ENCODE measurements at places on chromosomes 11 and 22.

DNA sequence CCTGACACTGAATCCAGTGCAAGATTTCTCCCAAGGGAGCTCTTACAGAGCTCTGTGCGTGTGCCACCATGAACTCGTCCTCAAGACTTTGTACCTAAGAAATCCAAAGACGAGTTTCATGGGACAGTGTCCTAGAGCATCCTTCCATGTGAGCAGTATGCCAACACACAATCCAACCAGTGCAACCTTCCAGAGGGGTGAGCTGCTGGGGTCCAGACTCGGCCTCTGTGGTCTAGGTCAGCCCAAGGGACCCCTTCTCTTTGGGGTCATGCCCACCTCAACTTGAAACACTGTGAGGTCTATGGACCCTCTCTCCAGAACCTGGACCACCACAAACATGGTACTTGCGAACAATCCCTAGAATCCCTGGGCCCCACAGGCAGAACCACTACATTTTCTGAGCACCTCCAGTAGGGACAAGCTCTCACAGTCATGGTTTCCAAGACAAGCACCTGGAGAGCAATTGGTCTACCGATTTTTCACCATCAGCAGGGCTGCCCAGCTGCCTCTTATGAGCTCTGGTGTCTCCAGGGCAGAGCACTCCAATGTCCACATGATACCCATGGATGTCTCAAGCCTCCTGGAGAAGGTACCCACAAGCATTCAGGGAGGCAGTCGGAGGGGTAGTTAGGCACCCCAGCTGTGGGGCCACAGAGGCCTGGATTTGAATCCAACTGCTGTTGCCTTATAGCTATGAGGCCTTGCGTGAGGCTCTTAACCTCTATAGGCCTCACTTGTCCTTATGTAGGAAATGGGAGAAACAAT lies 7.7 kb downstream of the CHST1 start:
- no peak for DNase-seq

DNA sequence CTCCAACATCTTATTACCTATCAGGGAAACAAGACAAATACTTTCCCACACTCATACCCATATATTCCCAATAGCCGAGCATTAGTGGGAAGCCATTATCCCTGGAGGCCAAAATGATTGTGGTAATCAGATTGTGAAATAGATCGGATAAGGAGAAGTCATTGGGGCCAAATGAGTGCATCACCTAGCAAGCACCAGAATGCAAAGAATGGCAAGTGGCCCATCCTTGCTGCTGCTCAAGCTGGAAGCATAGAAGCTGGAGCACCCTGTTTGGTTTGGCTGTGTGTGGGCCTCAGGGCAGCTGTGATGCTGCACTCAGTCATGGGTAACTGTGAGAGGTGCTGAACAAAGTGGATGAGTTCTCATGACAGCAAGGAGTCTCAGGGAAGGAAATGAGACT lies 18.7 kb upstream of the DBX1 start:
- DNase-seq: no peak

- DNase-seq: no peak
Measured at GRCh38 chr11:65764434-65764833, 16.3 kb downstream of the AP5B1 start.

GRCh38 chr22:31977141-31977841 lies 33.0 kb downstream of the YWHAH start:
- peak; percentile 56 for DNase-seq

GRCh38 chr22:28600546-28601143 lies 79.0 kb downstream of the TTC28 start:
- no peak for DNase-seq

DNA sequence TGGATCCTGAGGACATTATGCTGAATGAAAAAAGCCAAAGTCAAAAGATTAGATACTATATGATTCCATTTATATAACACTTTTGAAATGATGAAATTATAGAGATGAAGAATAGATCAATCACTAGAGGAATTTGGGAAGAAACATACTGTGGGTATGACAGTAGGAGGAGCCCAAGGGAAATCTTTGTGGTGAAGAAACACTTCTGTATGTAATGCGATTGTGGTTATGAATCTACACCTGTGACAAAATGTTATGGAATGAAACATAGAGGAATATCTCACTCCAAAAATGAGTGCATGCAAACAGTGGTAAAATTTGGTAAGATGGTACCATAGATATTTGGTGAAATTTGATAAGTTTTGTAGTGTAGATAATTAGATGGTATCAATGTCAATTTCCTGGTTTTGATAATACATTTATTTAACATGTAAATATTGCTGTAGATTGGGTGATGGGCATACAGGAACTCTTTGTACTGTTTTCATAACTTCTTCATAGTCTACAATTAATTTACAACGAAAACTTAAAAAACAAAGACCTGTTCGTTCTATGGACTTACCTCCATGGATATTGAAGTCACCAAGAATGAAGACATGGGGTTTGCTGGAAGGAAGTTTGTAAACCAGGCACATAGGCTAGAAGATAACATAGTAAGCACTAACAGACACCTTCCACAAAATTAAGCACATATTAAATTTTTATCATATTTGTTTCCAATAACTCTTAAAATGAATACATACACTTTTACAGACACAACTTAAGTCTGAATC lies 11.5 kb downstream of the MRGPRX1 start:
- no peak for DNase-seq

- no peak for DNase-seq
Measured at GRCh38 chr11:114876234-114876633, 197.9 kb downstream of the NXPE2 start.

- no peak for DNase-seq
Measured at GRCh38 chr22:22032906-22033802, 50.6 kb upstream of the TOP3B start.

GRCh38 chr11:124050748-124051147 lies 9.6 kb upstream of the OR10G7 start:
- no peak for DNase-seq

- DNase-seq: no peak
Measured at GRCh38 chr11:611001-611996, 4.5 kb downstream of the IRF7 start.

DNA sequence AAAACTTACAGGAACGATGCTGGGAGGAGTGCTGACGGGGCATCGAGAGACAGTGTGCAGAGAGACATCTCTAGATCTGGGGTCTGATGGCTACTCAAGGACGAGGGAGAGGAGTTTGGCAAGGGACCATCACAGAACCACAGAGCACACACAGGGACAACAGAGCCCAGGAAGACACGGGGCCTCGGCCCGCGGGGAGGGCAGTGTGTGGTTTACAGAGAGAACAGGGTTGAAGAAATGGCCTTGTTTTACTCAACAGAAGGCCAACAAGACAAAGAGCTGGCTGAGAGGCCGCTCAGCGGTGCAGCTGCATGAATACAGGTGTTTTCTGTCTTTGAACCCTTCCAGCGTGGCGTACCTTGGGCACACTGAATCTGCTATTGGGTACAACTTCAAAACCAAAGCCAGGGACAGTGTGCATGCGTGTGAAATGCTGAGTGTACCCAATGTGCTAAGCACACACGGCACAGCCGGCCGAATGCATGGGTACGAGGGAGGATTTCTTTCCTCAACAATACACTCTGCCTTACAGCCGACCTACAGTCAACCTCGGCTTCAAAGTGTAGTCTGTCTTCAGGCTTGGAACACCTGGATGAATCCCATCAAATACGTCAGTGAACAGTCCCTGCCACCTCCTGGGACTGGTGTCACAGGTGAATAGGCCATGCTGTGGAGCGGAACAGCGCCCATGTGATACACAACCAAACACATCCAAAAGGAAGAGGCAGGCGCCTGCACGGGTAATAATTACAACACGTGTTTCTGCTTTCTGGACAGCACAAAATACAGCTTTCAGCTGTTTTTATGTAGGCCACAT lies 20.7 kb upstream of the BID start:
- DNase-seq: no peak

- DNase-seq: no peak
Measured at GRCh38 chr11:8249482-8249881, 14.2 kb downstream of the LMO1 start.

DNA sequence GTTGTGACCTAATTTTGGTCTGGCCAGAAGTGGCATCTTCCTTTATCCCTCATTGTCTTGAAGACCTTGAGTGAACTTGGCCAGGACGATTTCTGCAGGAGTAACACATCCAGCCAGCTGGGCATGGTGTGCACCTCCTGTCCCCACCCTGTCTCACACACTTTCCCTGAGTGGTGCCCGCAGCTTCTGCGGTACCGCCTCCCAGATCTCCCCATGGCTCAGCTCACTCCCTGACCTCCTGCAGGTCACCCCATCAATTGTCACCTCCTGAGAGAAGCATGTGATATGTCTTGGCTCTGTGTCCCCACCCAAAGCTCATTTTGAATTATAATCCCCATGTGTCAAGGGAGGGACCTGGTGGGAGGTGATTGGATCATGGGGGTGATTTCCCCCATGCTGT lies 50.2 kb upstream of the TP53I11 start:
- DNase-seq: no peak

- DNase-seq: no peak
Measured at GRCh38 chr11:38791346-38791961, 2193.4 kb upstream of the RAG2 start.

DNA sequence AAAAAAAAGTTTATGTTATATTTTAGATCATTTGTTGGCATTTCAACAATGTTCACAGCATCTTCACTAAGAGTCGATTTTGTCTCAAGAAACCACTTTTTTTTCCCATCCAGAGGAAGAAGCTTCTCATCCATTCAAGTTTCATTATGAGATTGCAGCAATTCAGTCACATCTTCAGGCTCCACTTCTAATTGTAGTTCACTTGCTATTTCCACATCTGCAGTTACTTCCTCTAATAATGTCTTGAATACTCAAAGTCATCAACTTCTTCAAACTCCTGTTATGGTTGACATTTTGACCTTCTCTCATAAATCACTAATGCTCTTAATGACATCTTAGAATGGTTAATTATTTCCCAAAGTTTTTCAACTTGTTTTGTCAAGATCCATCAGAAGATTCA lies 61.3 kb upstream of the CHORDC1 start:
- DNase-seq: no peak

DNA sequence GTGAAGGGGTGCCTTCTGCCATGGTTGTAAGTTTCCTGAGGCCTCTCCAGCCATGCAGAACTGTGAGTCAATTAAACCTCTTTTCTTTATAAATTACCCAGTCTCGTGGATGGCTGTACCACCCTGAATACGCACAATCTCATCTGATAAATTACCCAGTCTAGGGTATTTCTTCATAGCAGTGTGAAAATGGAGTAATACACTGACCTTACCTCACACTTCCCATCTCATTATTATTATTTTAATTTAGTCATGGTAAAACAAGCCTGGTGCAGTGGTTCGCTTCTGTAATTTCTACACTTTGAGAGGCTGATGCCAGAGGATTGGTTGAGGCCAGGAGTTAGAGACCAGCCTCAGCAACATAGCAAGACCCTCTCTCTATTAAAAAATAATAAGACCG lies 30.5 kb upstream of the CYB5R3 start:
- no peak for DNase-seq

GRCh38 chr11:32874132-32874531 lies 18.5 kb upstream of the QSER1 start:
- no peak for DNase-seq

GRCh38 chr22:36925388-36926290 lies 12.2 kb downstream of the CSF2RB start:
- DNase-seq: no peak

DNA sequence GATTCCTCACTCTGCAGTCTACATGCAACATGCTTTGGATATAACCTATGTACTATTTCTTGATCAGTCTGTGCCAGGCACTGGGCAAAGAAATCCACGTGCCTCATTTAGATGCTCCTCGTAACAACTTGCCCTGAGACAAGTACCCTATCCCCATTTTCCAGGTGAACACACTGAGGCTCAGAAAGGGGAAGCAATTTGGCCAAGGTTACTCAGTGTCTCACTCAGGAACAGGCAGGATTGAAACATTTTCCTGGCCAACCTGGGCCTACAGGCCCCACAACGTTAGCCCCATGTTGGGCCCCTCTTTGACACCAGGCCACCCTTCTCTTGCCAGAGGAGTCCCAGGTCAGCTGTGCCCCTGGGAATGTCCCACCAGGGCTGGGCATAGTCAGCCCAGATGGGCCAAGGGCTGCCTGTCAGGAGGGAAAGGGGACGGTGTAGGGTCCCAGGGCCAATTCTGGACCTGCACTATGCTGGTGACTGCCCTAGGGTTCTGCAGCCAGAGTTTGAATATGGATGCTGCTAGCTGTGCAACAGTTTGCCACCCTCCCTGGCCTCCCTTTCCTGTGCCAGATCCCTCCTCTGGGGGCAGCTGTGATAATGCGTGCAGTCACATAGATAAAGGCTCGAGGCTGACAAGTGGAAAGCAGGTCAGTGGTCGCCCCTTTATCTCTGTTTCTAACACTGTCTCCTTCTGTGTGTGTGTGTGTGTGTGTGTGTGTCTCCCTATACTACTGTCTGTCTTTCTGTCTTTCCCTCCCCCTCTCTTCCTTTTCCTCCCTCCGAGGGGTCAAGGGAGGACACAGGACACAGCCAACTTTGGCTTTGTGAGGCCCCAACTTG lies 10.4 kb upstream of the EMID1 start:
- no peak for DNase-seq

- no peak for DNase-seq
Measured at GRCh38 chr11:8812438-8812837, 98.6 kb upstream of the AKIP1 start.

DNA sequence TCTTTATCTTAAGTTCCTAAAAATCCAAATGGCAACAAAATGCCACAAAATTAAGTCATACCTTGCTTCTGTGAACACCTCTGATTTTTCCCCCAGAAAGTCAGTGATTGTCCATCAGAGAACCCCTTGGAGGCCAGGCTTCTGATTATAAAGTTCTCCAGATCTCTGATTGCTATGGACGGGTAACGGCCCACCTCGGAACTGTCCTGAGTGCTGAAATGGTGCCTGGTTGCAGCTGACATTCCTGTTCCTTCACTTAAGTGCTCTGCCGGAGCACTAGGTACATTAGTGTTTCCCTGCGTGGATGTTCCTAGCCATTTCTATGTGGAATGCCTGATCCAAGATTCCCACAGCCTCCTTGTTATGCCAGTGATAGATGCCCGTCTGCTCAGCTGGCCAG lies 85.0 kb downstream of the CHST1 start:
- DNase-seq: no peak

DNA sequence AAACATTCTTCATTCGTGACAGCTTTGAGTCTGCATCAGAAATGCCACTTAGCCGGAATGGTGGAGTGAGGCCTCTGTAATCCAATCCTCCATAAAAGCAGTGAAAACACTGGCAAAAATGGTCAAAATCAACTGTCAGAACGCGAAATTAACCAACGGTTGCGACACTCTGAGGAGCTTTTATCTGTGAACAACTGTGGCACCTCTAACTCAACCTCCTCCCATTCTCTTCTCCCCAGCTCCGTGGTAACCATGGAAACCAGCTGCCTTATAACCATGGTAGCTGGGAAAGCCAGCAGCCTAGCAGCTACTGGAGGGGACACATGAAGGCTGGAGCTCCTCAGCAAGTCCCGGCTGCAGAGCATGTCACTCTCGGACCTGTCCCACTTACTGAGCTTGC lies 20.3 kb downstream of the AP2A2 start:
- no peak for DNase-seq

GRCh38 chr11:96267496-96268032 lies 75.4 kb downstream of the MAML2 start:
- DNase-seq: peak; percentile 39

DNA sequence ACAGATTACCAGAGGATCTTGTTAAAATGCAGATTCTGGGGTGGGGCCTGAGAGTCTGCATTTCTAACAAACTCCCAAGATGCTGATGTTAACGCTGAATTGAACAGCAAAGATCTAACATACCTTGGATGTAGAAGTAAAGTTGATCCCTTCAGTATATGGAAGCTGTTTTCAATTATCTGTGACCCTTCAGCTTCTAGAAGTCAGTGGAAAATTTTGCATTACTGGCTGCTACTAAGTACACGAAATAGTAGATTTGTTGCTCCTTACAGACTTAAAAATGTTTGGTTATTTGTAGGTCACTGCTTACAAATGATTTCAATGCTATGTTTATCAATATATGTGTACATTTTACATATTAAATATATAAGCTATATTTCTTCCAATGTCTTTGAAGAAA lies 107.4 kb downstream of the ARHGAP42 start:
- DNase-seq: no peak

Data from activated CD8-positive, alpha-beta memory T cell treated with anti-CD3 and anti-CD28 coated beads for 4 hours (primary cell).